ENCODE measurements at places on chromosomes 11 and 22.

- DNase-seq: no peak
These were observed 264.2 kb downstream of the TMEM135 start for GRCh38 chr11:87301785-87302540.

DNA sequence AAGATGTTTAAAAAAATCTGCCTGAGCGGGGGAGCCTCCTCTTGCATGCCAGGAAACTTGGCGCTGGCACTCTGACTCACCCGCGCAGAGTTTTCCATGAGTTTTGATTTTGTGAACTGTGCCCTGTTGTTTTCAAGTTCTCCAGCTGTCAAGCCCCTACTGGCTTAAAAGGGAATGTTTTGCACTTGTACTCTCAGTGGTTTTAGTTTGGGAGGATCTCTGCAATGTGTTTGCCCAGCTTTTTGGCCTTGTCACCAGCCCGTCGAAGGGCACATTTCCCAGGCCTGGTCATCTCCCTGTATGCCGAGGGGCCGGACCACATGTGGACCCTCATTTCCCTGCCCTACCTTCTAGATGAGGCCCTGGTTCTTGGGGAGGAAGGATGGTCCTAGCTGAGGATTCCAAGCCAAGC is 12.2 kb downstream of the MRGPRF start:
- DNase-seq: no peak

- no peak for DNase-seq
These were observed 230.1 kb downstream of the MIAT start for GRCh38 chr22:26887456-26887855.

- DNase-seq: no peak
These were observed 175.5 kb downstream of the MN1 start for GRCh38 chr22:27625769-27626674.

GRCh38 chr11:102611291-102611690 is 13.8 kb downstream of the MMP20 start:
- no peak for DNase-seq

- no peak for DNase-seq
These were observed 155.0 kb upstream of the TIMP3 start for GRCh38 chr22:32646476-32646875.
